ENCODE measurements at places on chromosomes 7 and 10.

- no peak for DNase-seq
Measured at GRCh38 chr10:34405611-34406462, 409.3 kb downstream of the PARD3 start.

- no peak for DNase-seq
Measured at GRCh38 chr7:85456254-85456653, 269.4 kb upstream of the SEMA3D start.

- no peak for DNase-seq
Measured at GRCh38 chr10:132392811-132393694, 3.9 kb upstream of the PWWP2B start.

GRCh38 chr10:80660736-80661135 lies 123.0 kb downstream of the SH2D4B start:
- no peak for DNase-seq

- DNase-seq, result no peak
Measured at GRCh38 chr10:71816936-71817618, 34.0 kb downstream of the PSAP start.

- no peak for DNase-seq
Measured at GRCh38 chr7:98464558-98464940, 63.7 kb upstream of the BAIAP2L1 start.

DNA sequence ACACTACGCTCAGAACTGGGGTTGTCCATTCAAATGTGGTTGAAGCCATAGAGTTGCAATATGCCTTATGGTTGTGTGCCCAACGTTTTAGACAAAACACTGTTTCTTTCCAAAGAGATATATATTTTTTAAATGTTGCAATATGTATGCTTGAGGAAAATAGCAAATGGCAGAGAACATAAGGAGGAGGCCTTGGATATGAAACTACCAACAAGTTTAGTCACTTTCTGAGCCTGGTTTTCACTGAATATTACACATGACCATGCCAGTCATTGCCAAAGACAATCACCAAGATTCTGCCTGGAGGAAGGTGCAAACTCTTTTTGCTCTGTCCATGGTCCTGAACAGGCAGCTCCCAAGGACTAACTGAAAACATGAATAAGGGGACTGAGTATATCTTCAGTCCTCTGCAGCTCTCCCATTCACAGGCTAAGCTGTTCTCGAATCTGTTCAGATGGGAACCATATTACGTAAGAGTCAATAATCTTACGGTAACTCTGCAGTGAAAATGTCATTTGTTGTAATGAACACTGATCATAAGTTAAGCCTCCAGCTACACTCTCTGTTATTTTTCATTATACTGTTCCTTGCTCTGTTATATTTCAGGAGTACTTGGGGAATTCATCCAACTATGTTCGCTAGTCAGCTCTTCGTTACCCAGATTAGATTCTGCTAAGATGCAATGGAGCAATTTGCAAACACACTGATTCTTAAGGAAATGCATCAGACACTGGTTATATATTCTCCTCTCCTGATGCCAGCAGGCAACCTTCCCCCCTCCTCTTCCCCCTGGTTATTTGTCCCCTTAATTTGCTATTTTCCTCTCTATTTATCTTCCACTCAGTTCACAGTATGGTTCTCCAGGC lies 90.7 kb upstream of the C1QL3 start:
- DNase-seq, result no peak

DNA sequence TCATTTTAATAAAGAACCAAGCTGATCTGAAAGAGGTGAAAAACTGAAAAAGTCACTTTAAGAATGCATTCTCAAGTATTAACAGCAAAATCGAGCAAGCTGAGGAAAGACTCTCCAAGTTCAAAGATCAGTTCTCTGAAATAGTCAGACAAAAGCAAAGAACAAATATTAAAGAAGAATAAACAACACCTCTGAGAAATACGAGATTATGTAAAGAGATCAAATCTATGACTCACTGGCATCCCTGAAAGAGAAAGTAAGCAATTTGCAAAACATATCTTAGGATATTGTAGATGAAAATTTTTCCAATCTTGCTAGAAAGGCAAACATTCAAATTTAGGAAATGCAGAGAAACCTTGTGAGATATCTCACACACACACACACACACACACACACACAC lies 138.4 kb upstream of the HGF start:
- DNase-seq, result no peak

GRCh38 chr7:38796626-38797501 lies 112.1 kb downstream of the VPS41 start:
- DNase-seq, result no peak

DNA sequence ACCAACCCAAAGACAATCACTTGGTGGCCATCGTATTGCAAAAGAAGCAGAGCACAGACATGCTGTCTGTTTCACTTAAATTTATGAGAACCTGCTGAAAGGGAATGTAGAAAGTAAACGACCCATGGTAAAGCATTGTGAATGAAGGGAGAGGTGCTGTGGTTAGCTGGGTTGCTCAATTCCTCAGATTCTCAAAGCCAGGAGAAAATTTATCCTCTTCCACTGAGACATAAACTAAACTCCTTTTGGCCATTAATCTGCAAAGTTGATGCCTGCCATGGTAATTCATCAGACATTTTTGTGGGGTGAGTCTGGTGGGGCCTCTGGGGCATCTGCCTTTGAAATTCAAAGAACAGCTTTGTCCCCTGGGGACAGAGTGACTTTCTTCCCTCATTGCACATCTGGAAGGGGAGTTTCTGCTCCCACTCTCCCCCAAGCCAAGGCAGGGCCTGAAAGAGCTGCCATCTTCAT lies 951.0 kb downstream of the LRMDA start:
- no peak for DNase-seq

- no peak for DNase-seq
Measured at GRCh38 chr7:132865366-132866143, 216.3 kb downstream of the CHCHD3 start.

DNA sequence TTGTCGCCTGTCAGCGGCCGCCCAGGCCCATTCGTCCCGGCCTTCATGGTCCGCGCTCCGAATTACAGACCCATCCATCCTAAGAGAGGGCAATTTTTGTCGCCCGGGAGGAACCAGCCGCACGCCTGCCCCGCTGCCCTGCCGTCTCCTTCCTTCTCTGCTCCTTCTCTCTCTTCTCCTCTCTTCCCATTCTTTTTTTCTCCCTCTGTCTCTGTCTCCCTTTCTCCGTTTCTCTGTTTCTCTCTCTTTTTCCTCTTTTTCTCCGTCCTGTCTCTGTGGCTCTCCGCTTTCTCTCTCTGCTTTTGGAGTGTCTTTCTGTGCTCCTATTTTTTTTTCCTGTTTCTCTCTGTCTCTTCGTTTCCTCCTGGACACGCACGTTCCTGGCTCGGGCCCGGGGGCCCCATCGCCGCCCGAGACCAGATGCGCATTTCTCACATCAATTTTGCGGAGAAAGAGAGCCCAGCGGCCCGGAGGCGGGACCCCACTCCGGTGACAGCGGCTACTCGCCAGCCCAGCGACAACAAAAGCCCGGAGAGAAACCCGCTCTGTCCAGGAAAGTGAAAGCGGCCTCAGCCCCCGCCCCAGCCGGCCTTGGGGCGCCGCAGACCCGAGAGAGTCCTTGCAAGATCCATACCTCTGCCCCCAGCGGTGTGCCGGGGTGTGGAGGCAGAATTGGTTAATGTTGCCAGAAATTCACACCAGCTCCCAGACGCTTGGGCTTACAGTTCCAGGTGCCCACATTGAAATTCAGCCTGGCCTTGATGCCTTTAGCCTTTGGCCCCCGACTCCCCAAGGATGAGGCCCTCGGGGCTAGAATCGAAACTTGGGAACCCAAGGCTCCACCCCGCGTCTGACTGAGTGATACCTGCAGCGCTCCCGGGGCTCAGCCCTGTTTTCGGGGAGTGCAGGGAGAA lies 4.1 kb downstream of the LBX1 start:
- no peak for DNase-seq

DNA sequence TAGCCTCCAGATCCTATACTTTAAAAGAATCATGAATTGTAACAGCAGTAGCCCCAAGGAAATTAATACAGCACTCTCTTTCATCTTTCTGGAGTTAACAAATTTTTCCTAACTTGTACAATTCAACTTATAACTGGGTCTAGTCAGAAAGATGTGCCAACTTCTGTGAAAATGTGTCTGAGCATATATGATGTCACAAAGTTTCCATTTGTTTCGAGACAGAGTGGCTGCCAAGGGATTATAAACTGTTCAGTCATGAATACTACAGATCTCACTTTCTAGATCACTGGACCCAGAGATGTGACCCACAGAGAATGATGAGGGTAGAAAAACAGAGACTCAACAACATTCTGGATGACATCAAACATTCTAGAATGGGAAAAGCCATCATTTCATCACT lies 249.2 kb upstream of the PHF14 start:
- DNase-seq, result no peak

GRCh38 chr7:25844102-25844870 lies 307.7 kb upstream of the NFE2L3 start:
- DNase-seq, result no peak

GRCh38 chr10:72096115-72097000 lies 8.0 kb upstream of the SPOCK2 start:
- DNase-seq, result no peak

DNA sequence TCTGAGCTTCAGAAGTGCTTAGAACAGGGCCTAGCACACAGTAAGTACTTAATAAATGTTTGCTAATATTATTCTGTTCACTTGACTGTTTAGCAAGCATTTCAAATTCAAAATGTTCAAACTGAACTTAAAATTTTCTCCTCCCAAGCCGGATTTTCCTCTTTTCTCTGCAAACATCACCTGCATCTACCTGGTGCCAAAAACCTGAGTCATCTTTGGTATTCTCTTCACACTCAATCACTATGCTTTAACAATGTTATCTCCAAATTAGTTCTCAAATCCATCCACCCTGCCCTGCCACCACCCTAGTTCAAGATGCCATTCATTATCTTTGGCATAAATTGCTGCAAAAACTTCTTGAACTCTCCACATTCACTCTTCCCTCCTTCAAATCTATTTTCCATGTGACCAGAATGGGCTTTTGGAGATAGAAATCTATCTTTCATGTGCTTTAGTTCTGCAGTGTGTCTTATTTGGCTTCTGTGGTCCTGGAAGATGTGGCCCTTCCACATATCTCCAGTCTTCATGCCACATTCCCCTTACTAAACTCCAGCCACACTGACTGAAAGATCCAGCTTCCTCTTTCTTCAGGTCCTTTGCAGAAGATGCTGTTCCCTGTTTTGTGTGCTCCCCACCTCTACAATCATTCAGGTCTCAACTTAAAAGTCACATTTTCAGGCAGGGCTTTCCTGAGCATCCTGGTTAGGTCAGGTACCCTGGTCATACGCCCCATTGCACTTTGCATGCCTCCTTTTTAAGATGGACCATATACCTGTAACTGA lies 2.0 kb downstream of the GGCT start:
- no peak for DNase-seq

- no peak for DNase-seq
Measured at GRCh38 chr10:80509403-80510161, 28.1 kb upstream of the SH2D4B start.

- no peak for DNase-seq
Measured at GRCh38 chr7:27685209-27685608, 22.5 kb upstream of the HIBADH start.

DNA sequence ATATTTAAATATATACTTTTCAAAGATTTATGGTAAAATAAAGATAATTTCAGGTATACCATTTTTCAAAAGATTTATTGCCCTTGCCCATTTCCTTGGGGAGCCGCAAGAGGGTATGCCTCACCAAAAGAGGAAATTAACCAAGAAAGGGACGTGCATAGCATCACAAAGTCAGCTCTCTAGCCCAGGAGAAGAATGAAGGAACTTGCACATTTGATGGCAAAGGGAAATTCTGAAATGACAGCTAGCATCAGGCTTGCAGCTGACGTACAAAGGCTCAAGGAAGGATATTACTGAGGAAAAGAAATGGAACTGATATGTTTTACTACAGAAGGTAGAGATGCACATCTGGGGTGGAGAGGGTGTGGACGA lies 93.6 kb upstream of the RSU1 start:
- DNase-seq, result no peak

GRCh38 chr7:129343099-129343700 lies 91.0 kb upstream of the STRIP2 start:
- no peak for DNase-seq

- no peak for DNase-seq
Measured at GRCh38 chr10:79342295-79342761, 4.9 kb upstream of the PPIF start.

GRCh38 chr10:119671381-119671780 lies 20.2 kb downstream of the BAG3 start:
- DNase-seq, result no peak

DNA sequence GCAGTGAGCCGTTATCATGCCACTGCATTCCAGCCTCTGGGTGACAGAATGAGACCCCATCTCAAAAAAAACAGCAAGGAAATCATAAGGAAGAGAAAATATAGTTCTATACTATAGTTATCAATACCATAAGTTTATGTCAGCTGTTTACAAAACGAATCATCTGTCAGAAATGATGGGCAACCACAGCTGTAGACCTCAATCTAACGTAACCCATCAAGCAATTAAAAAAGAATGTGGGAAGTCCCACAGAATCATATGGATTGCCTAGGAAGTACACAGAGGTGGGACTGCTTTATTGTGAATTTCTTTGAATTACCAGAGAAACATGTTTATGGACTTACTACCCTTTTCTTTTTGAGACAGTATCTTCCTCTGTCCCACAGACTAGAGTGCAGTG lies 6.9 kb downstream of the NRBF2 start:
- DNase-seq, result no peak

DNA sequence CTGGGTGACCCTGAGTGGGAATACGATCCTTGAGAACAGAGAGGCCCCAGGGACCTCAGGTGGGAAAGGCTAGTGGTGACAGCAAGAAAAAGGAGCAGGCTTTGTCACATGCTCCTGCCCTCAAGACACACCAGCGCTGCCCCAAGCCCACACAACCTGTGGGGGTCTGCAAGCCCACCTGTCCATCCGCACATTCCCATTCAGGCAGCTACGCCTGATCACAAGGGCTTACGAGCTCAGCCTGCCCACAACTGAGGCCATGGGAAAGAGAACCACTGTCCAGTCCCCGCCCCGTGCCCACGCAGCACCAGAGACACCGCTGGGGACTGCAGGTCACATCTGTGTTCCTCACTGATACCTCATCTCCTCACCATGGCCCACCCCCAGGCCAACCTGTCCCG lies 26.7 kb downstream of the EBF3 start:
- no peak for DNase-seq

- no peak for DNase-seq
Measured at GRCh38 chr10:119103241-119103902, 541 bp upstream of the DENND10 start.

- DNase-seq, result no peak
Measured at GRCh38 chr10:14552015-14552414, 221.3 kb upstream of the FRMD4A start.

DNA sequence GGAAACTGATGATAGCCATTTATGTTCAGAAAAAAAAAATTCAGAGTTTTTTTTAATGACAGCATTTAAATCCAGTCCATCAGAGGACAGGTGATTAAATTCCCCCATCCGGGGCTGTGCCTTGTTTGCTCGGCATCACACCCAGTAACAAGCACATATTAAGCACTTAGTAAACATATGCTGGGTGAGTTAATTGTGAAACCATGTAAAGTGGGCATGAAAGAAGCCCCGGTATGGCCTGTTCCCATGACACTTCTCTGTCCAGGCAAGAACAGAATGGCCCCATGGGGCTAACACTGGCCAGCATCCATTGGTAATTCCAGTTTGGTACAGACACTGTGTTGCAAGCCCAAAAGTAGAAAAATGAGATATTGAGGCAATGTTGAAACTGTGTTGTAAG lies 220.8 kb upstream of the RNF32 start:
- DNase-seq, result no peak

GRCh38 chr10:74822521-74823089 lies 3.8 kb upstream of the KAT6B start:
- DNase-seq, result no peak

- DNase-seq, result no peak
Measured at GRCh38 chr10:43943119-43943817, 294.6 kb upstream of the ZNF32 start.

All from cortex of kidney (tissue), 1 donor.